ENCODE measurements at places on chromosomes 13 and 19. TPM values are rescaled to one million over a fixed set of nuclear protein-coding genes. Genes with fewer than 3 reads are reported as not detected.

Gene RRAS
- 39.3 TPM for total RNA-seq

Gene ZNF324B
- total RNA-seq, result 11.8 TPM

Gene KLK13
- total RNA-seq, result not detected

Gene LCP1
- total RNA-seq, result 0.20 TPM

Gene B3GNT3
- not detected for total RNA-seq

Gene ANKRD24
- total RNA-seq, result 0.37 TPM
